Colonic mucosa (tissue), 4 donors: ENCODE measurements at places on chromosomes 2 and 18. TPM values are rescaled to one million over a fixed set of nuclear protein-coding genes. Genes with fewer than 3 reads are reported as not detected.

Gene TMEM214
- 121 TPM for total RNA-seq

Gene CNPPD1
- 80.7 TPM for total RNA-seq

Gene SMAD2
- 109 TPM for total RNA-seq

Gene PSMA8
- not detected for total RNA-seq

DNA sequence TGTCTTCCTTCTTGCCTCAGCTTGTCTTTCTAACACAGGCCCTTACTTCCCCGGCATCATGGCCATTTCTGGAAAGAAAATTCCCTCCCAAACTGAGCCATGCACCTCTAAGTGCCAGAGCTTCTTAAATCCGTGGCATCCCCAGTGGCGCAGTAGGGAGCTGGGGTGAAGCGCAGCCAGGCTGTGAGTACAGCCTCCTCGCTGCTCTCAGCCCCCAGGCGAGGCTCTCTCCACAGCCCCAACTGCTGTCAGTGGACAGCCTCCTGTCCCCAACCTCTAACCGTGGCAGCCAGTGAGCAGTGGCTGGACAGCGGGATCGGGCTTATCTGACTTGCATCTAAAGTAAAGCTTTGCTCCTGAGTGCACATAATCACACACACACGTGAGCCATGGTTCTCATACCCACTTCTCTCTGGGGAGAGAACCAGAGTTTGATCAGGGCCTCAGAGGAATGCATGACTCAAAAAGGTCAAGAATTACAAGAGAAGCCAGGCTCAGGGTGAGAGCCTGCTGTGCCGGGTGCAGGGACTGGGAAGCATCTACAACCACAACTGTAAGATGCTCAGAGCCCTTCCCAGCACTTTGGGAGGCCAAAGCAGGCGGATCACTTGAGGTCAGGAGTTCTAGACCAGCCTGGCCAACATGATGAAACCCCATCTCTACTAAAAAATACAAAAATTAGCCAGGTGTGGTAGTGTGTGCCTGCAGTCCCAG is 50.7 kb downstream of the SFXN5 start:
- no peak for DNase-seq

DNA sequence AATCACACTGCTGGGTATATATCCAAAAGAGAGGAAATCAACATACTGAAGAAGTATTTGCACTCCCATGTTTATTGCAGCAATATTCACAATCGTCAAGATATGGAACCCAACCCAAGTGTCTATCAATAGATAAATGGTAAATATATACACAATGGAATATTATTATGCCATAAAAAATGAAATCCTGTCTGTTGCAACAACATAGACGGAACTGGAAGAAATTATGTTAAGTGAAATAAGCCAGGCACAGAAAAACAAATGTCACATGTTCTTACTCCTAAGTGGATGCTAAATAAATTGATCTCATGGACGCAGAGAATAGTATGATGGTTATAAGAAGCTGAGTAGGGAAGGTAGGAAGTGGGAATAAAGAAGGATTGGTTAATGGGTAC is 65.7 kb downstream of the NCKAP1 start:
- DNase-seq = no peak

GRCh38 chr2:43846140-43846793 is 7.5 kb downstream of the ABCG8 start:
- no peak for DNase-seq

GRCh38 chr2:229057976-229058553 is 213.0 kb downstream of the PID1 start:
- DNase-seq = no peak

DNA sequence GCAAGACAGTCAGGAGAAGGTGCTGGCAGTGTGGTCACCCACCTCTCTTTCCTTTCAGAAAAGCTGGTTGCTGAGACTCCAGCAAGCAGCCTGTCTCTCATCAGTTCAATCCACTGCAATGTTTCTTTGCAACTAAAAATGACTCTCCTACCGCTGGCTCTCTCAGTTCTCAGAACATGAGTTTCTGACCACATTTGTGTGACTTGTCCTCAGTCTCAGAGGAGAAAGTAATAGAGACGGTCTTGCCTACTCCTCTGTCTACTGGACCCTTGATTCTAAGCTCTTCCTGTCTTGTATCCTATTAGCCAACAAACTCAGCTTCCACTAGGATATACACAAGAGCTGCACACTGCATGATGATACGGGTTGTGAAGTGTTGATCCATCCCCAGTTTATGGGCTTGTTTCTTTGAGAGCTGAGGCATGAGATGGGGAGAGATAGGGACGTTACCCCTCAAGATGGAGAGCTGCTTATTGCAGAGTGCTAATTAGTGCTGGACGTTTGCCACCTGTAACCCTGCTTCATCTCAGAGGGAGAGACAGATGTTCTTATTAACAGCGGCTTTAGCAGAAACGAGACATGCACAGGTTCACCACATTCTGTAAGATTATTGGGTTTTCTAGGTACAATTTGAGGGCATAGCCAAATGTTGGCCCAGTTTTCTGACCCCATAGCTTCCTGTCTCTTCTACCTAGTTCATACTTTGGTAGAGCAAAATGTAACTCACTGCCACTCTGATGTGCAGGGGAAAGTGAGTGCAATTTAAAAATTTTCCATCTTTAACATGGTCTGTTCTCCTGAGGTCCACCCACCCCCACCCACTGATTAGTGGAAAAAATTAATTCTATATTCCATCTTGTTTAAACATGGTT is 32.4 kb upstream of the YWHAQ start:
- no peak for DNase-seq

DNA sequence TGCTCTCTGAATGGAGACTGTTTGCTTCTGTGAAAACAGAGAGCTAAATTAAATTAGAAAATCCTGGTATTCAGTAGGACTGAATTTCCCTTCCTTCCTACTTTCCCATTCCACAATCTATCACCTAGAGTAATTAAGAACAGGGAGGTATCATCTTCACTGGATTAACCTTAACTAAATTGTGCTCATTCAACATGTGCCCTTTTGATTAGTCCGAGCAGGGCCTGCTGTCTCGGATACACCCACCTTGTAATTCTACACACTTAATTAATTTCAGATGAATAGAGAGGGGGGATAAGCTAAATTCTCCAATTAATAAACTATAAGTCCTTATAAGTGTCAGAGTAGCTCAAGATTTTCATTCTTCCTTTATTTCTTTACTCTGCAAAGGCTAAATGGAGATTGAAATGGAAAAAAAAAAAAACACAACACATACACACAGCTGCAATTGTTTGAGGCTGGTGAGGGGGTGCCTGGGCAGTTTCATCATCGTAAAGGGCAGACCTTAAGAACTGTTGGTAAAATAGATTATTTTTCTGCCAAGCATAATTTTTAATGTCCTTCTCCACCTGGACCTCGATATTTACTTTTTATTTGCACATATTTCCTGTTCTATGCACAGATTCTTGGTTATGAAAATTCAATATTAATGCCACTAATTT is 157.1 kb upstream of the SIX2 start:
- no peak for DNase-seq

GRCh38 chr18:6994771-6995430 is 122.7 kb downstream of the LAMA1 start:
- no peak for DNase-seq

DNA sequence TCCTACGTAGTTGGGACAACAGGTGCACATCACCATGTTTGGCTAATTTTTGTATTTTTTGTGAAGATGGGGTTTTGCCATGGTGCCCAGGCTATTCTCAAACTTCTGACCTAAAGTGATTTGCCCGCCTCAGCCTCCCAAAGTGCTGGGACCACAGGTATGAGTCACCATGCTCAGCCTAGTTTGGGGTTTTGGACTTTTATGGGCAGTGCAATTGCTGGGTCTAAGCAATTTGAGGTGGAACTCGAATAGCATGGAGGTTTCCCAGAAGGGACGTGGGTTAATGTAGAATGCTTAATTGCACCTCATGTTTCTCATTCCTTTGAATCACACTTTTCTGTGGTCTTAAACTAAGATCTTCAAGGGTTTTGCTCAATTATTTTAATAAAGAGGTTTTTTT is 102.3 kb upstream of the EPHA4 start:
- DNase-seq = no peak

- no peak for DNase-seq
These were observed 202.4 kb downstream of the FHOD3 start for GRCh38 chr18:36499938-36500337.

- DNase-seq = no peak
These were observed 226.1 kb upstream of the APCDD1 start for GRCh38 chr18:10228326-10228725.

DNA sequence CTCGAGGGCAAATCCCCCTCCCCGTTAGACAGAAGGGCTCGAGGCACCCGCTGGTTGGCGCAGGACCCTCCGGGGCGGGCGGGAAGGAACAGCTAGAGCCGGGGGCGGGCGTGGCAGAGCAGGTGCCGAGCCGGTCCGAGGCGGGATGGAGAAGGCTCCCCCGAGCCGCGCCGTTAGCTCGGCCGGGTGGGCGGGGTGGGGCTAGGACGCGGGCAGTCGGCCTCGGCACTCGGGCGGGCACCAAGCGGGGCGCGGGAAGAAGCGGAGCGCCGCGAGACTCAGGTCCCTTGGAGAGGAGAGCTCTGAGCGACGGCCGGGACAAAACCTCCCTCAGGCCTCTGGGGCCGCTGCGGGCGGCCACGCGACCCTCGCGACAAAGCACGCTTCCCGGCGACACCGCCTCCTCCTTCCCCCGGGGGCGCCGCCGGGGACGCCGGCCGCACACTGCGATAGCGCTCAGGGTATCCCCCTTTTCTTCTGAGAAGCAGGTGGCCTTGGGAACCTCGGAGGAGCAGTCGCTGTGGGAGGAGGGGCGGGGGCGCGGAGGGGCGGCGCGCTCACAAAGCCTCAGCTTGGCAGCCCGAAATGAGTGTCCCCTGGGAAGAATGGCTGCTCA is 721 bp downstream of the FHOD3 start:
- DNase-seq = no peak

- DNase-seq = no peak
These were observed 157.3 kb downstream of the RIF1 start for GRCh38 chr2:151567006-151567405.

DNA sequence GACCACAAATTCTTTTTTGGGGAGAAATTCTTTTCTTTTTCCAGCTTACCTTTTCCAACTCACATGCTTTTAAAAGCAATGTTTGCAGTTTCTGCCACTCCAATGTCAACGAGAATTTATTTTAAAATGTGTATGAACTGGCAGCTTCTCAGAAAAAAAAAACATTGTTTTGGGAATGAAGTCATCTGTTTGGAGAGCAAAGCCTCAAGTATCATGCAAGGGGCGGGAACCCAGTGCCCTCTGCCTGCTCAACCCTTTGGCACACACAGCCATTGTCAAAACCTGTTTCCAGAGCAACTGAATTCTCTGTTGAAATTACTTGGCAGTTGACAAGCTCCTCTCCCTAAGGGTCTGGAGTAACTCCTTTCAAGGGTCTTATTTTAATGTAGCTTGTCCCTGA is 128.5 kb downstream of the QPCT start:
- DNase-seq = no peak

DNA sequence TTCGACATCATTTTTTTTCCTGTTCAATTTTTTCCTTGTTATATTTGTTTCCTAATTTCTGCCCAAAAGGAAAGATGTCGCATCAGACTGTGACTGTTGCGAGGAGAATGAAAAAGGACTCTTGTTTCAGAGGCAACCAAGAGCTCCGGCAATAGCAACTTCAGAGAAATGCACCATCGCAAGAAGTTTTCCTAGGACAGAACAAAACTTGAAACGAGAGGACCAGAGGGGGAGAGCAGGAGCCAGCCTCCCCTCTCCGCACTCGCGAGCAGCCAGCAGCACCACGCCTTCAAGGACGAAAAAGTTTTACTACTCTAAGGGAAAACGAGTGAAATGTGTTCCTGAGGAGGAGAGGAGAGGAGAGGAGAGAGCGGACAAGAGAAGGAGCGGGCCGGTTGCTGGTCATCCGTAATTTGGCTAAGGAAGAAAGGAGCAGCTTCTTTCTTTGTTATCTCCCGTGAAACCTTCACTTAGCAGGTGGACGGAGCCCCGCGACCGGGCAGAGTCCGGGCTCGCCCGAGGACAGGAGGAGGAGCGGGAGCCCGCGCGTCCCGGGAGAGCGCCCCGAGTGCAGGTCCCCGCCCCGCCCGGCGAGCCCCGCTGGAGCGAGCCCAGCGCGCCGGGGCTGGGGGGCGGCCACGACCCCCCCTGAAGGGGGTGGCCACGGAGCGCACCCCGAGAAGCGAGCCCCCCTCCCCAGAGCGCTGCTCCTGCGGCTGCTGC is 744 bp downstream of the POU3F3 start:
- no peak for DNase-seq

DNA sequence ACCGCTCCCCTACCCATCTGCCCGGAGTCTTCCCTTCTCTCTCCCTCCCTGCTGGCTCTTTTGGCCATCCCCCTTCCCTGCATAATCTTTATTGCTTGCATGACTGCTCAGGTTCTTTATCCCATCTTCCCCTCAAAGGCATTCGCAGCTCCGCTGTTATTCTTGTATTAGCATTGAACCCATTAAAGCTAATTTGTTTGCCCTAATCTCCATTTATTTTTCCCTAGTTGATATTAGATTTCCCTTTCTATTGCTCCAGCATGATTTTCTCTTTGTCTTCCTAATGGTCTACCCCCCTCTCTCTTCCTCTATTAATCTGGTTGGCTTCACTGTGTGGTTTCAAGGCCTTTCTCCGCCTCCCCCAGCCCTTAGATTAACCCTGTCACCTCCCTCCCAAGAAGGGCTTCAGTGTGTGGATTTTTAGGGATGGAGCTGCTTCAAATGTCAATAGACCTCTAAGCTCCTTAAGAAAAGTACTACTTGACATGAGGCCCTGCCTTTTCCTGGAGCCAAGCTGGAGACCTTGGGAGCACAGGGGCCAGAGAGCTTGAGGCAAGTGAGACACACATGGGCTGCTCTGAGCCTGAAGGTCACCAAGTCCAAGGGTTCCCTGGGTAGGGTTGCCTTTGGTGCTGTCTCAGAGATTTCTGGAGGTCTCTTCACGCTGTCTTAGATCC is 20.1 kb downstream of the PAX8 start:
- DNase-seq = no peak

GRCh38 chr2:147865560-147865959 is 20.7 kb downstream of the ACVR2A start:
- DNase-seq = no peak

DNA sequence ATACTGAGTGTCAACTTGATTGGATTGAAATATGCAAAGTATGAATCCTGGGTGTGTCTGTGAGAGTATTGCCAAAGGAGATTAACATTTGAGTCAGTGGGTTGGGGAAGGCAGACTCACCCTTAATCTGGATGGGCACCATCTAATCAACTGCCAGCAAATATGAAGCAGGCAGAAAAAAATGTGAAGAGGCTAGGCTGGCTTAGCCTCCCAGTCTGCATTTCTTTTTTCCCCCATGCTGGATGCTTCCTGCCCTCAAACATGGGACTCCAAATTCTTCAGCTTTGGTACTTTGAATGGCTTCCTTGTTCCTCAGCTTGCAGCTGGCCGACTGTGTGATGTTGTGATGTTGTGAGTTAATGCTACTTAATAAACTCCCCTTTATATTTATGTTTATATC is 577.4 kb downstream of the CPS1 start:
- DNase-seq = no peak

- DNase-seq = no peak
These were observed 148.8 kb upstream of the SRD5A2 start for GRCh38 chr2:31729442-31730092.

- DNase-seq = no peak
These were observed 11.6 kb downstream of the EN1 start for GRCh38 chr2:118835746-118836410.
